Fibroblast of pulmonary artery (primary cell): ENCODE measurements at places on chromosomes 6 and 20.
A peak's percentile ranks its signal among the peaks of the same experiment; 100 is the strongest.

GRCh38 chr6:47743744-47744143, 38.1 kb upstream of the OPN5 start:
- DNase-seq = peak; percentile 55

- DNase-seq = no peak
Observed at GRCh38 chr20:47741669-47742608, 43.3 kb downstream of the SULF2 start.

GRCh38 chr6:105274678-105275077, 94.9 kb upstream of the POPDC3 start:
- DNase-seq = no peak

- DNase-seq = no peak
Observed at GRCh38 chr6:26230351-26230750, 134.6 kb upstream of the BTN3A2 start.

- DNase-seq = no peak
Observed at GRCh38 chr6:139303185-139303584, 11.4 kb upstream of the TXLNB start.

DNA sequence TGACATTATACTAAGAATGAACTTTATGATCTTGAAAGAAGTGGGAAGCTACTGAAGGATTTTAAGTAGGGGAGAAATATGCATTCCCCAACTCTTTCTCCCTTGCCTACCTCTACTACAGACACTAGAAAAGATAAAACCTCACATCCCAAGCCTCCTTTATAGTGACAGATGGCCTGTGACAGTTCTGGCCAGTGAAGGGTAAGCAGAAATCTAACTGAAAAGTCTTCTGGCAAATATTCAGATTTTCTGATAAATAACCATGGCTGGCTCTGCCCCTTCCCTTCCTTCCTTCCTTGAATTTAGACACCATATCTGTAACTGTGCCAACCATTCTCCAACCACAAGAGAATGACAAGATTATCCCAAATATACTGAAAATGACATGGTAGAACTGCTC, 10.2 kb upstream of the BEND6 start:
- DNase-seq = no peak

- no peak for DNase-seq
Observed at GRCh38 chr6:168272415-168273325, 46.9 kb downstream of the DACT2 start.
